ENCODE measurements at places on chromosomes 7 and 10.

DNA sequence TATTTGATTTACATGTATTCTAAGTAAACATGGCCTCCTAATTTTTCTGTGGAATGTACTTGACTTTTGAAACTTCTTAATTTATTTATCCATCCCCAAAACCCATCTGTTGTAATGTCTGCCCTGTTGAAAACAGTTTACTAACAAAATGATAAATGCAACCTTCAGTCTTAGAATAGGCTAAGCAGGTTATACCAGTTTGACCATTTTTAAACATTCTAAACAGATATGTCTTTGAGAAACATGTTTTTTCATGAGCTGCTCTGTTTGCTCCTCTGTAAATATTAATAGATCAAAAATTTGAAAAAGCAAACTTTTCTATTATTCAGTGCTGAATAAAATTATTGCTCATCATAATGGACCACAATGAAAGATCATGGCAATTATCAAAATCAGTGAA is 33.4 kb upstream of the NRBF2 start:
- no peak for DNase-seq

DNA sequence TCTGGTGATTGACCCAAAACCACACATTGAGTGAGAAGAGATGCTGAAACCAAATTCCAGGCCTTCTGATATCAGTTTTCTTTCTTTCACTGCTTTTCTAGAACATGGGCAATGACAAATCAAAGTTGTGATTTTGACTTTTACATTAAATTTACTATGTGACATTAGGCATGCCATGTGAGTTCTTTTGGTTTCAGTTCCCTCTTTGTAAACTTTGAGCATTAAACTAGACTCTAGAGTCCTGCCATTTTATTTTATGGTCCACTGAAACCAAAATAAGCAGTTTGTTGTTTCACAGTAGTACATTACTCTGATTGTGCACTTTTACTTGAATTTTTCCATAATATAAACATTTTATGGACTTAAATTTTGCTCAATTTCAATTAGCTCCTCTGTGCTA is 381.1 kb upstream of the SEMA3D start:
- peak; percentile 40 for DNase-seq

DNA sequence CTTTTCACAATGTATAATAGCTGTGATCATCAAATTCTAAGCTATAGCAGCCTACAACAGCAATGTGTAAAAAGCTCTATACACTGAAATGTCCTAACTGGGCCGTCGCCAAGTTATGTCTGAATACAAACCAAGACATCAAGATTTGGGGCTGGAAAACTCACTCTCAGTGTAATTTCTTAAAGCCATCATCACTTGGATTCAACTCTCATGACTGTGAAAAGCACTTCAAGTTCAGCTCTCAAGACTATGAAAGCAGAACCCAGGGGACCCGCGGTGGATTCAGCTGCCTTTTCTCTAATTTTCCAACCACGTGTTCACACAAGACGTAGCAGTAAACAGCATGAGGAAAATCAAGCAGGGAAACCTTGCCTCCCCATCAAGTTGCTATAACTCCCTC is 15.8 kb upstream of the ZNRF2 start:
- no peak for DNase-seq

DNA sequence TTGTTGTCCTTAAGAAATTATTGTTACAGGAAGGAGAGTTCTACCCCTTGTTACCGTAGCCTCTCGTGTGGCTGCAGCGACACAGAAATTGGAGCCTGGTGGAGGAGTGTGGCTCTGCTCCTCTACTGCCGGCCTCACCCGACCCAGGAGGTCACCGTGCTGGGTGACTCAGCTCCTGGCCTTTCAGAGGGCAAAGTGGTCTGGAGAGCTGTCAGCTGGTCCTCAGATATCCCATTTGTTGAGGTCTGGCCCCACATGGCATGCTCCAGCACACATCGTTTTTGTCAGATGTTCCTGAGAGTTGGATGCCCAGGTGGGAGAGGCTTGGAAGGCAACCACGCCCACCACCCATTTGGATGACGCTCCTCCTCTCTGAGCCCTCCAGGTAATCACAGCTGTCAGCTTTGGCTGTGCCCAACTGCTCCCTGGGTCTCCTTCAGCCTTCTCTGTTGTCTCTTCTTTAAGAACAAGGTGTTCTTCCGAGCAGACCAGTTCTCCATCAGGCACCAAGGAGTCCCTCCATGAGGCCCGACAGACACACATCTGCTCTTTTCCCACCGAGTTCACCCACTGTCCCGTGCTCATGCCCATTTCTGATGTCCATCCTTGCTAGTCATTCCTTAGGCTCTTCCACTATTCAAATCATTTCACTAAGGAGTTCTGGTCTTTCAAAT is 80.3 kb downstream of the RAMP3 start:
- DNase-seq, result no peak

- no peak for DNase-seq
These were observed 7.5 kb downstream of the ZYX start for GRCh38 chr7:143388491-143389101.

- DNase-seq, result no peak
These were observed 432.6 kb downstream of the TNS3 start for GRCh38 chr7:47149208-47149839.

DNA sequence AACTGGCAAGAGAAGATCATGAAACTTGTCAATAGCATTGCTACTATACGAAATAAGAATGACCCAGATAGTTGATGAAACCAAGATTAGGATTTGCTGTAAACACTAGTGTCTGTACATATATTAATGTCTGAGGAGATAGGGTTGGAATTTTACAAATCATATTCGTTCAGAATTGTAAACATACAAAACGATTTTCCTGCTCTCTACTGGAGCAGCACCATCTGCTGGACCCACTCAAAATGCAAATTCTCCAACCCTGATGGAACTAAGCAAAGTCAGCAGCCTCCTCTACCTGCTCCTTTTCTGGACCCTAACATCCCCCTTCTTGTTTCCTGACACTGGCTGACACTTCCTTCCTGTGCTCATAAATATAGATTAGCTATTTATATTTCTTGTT is 29.4 kb upstream of the SGMS1 start:
- no peak for DNase-seq

- no peak for DNase-seq
These were observed 32.9 kb upstream of the SMC3 start for GRCh38 chr10:110534571-110534970.

DNA sequence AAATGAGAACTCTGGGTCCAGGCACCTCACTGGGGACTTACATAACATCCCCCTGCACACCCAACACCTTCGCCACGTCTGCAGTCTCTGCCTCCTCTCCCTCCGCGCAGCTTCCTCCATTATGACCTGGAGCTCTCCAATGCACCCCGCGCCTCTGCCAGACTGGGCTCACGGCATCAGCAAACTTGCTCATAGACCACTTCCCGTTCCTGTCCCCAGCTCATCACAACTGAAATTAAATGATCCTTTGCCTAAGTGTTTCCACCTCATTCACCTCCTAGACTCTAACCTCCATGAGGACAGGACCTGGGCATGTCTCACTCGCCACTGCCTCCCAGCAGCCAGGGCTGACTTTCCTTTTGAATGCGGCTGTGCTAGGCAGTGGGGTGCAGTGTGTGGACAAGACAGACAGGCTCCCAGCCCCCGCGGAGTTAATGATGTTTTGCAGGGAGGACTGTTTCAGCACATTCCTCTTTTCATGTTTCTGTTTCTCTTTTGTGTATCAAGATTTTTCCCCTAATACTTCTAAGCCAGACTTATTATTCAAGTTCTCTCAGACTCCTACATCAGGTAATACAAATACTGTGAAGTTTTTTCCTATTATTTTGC is 18.8 kb downstream of the CHST15 start:
- DNase-seq, result no peak

GRCh38 chr10:132518572-132519381 is 18.8 kb upstream of the INPP5A start:
- no peak for DNase-seq

GRCh38 chr7:138980563-138981291 is 462 bp downstream of the KIAA1549 start:
- DNase-seq, result peak; percentile 7

GRCh38 chr7:148747274-148747673 is 48.6 kb downstream of the CUL1 start:
- DNase-seq, result no peak

All from foreskin melanocyte (primary cell).